ENCODE measurements at places on chromosomes 12 and 14.

GRCh38 chr12:54419088-54419887 is at the start of gene ITGA5:
Gene ITGA5 (minus strand): TSS chr12:54419266. CDS start chr12:54419198, 68 bp downstream.
- peak; percentile 77 for DNase-seq

DNA sequence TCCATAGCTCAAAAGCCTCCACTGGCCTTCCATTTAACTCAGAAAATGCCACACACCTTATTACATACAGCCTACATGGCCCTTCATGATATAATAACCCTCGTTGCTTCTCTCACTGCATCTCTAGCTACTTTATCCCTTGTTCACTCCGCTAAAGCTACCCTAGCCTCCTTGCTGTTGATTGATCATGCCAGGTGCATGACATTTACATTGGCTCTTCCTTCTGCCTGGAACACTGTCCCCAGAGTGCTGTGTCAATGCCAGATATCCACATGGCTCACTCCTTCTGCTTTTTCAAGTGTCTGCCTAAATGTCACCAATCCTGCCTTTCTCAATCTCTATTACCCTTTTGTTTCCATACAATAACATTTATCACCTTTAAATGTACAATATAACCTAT is 58.3 kb downstream of the CAND1 start:
- no peak for DNase-seq

DNA sequence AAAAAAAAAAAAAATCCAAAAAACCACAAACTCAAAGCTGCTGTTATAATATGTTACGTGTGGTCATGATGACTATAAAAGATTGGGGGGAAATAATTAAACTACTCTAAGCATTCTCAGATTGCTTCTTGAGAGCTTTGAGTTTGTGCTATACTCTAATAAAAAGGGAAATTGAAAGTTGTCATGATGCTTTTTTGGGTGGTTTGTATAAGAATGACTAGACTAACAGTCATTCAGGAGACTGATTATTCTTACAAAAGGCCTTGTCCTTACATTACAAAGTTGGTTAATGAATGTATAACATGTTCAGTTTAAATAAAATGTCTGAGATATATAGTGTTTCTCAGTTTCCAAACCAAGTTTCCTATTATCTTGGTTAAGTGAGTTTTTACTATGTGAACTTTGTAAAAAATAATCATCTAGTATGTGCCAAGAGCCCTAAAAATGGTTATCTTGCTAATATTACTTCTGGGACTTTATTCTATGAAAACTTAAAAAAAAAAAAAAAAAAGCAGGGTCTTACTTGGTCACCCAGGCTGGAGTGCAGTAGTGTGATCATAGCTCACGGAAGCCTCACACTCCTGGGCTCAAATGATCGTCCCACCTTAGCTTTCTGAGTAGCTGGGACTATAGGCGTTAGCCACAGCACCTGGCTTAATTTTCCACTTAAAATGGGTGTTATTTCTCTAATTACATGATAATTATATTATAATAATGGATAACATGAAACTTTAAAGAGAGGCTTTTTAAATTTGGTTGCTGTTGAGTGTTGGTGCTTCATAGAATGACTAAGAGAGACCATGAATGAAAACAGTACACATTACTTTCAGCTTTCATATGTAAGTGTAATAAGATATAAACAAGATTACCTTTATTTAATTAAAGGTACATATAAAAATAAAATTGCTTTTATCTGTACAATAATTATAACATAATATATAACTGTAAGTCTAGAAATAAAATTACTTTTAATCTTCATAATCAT is 459.6 kb upstream of the RGS6 start:
- no peak for DNase-seq

DNA sequence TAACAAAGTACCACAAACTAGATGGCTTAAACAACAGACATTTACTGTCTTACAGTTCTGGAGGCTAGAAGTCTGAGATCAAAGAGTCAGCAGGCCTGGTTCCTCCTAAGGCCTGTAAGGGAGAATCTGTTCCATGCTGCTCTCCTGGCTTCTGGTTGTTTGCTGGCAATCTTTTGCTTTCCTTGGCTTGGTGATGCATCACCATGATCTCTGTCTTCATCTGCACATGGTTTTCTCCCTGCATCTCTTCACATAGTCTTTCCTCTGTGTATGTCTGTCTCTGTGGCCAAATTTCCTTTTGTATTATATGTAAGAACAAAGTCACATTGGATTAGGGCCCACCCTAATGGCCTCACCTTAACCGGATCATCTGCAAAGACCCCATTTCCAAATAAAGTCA is 168.5 kb downstream of the CAPZA3 start:
- no peak for DNase-seq

GRCh38 chr14:50528000-50528399 is 4.4 kb downstream of the MAP4K5 start:
- no peak for DNase-seq

GRCh38 chr12:71955970-71956369 is 17.3 kb downstream of the TPH2 start:
- no peak for DNase-seq

GRCh38 chr14:39229601-39230110 is 4.1 kb upstream of the MIA2 start:
- no peak for DNase-seq

DNA sequence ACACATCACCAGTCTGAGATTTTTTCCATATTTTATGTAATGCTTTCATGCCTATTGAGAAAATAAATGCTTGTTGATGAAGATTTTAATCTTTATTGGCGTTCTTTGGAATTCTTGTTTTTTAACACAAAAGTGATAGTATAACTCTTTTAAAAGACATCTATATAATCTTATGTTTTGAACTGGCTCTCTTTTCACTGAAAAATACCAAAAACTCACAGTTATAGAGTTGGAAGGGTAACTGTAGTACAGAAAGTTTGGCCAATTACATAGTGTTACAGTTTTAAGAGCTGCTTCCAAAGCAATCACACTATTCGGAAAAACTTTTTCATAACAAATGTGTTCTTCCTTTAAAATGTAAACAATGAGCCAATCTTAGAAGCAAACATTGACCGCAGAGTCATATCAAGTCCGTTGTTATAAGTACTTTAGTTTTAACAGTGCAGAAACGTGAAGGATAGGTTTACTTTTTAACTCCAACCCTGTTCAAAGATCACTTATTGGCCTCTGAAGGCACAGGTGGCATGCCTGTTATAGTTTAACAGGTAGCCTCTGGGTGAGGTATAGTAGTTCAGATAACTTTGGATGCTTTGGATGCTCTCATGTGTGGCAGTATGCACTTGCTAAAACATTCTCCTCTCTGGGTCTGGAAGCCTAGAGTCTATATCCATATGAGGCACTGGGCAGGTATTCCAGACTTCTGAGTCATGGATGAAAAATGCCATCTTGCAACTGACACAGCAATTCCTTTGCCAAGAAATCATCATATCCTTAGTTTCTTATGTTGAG is 12.1 kb upstream of the NTN4 start:
- no peak for DNase-seq

DNA sequence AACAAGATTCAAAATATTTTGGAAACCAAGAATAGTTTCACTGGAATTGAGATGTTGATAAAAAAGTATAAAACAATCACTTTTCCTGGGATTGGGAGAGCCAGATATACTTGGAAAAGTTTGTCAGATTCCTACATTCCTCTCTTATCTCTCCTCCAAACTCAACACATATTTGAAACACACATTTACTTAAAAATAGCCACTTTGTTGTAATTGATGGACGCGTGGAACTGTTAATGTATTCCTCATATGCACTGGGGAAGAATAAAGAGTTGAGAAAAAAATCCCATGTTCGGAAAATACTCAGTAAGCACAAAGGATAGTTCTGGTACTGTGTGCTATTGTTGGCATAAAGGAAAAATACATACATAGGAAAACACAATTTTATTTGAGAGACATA is 195.6 kb upstream of the FLRT2 start:
- no peak for DNase-seq

DNA sequence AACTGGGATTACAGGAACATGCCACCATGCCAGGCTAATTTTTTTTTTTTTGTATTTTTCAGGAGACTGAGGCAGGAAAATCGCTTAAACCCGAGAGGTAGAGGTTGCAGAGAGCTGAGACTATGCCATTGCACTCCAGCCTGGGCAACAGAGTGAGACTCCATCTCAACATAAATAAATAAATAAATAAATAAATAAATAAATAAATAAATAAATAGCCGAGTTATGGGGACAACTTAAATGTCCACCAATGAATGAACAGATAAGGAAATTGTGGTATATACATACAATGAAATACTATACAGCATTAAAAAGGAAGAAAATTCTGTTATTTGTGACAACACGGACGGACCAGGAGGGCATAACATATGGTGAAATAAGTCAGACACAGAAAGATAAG is 325.7 kb downstream of the NELL2 start:
- no peak for DNase-seq

DNA sequence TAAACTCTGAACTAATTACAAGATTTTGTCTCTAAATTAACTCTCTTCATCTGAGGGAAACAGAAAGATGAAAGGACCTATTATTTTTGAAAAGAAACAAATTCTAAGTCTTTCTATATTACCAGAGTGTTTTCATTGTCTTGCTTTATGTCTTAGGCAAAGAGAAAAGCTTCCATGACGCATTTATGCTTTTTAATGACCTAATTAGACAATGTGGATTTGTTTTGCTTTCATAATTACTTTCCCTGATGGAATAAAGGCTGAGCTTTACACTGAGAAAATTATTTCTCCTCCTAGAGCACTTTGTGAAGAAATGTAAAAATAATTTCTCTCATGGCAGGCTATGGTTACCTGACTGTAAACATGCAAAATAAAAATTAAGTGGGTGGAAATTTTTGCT is 138.0 kb upstream of the SLCO1C1 start:
- DNase-seq: no peak

DNA sequence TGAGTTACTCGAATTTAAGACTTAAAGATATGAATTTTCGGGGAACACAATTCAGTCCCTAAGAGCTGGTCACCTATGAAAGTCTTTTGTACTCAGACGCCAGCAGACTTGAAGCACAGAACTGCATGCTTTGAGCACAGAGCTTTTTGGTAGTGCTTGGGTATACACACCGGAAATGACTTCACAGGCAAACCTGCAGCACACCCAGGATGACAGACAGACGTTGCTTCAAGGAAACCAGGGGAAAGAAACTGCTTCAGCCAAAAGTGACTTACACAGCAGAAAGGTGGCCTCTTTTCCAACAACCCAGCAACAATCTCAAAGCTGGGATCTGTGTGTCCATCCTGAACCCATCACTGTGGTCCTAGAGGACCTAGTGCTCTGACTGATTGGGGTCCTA is 975.1 kb downstream of the AACS start:
- DNase-seq: no peak

DNA sequence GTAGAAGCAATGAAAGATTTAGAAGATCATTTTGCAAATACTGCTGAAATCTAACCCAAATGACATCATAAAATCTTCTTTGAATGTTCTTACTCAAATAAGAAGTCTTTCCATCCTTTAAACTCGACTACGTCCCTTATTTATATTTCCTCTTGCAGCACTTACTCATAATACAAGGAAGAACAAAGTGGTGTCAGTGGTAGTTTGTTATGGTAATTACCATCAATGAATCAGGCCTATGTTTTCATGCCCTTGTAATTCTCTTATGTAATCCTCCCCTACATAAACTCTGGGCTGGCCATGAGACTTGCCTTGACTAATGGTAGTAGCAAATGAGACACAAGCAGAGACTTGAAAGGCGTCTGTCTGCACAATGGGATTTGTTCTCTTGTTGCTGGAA is 17.0 kb downstream of the EEA1 start:
- peak; percentile 10 for DNase-seq

DNA sequence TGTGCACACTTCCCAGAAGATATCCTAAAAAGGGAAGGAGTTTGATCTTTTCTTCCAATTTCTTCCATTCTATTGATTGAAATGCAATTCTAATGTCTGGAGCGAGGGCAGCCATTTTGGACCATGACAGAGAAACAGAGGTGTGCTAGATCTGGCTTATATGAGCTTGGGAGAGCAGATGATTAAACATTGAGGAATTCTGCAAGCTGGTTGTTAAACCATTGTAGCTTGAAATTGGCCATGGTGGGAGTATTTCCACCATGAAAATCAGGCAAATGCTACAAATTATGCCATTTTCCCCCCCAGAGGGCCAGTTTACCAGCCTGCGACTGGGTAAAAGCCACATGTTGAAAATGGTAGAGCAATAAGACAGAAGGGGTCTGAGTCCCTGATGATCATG is 155.0 kb downstream of the PAWR start:
- no peak for DNase-seq

DNA sequence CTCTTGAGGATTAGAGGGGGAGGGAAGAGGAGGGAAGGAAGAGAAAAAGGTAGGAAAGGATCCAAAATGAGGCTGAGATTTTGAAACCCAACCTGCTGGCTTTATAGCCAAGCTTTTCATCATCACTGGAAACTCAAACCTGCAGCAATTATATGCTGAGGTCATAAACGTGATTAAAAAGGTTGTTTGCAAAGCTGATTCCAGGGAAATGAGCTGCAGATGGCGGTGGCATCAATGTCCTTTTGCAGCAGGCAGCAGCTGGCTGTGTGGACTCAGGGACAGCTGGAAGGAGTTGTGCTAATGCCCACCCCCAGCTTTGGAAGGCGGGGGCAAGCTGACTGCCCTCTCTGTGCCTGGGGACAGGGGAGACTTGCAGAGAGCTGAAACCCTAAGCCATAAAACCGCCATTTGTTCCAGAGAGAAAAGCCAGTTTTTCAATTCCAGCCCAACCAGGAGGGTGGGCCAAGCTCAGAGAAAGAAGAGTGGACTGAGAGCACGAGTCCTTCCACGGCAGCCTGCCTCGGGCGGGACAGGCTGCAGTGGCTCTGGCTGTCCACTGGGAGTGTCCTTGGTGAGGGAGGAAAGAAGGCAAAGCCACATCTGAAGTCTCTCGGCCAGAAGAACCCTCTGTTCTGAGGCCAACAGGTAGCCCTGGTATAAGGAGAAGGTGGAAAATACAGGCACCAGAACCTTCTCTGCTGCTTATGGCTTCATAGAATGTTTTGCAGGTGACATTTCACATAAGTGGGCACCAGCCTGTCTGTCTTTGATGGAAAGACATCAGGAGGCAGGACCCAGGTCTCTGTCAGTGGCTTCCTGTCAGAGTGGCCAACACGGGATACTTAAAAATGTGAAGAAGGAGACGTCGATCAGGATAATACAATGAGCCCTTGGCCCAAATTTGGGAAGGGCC is 90.7 kb downstream of the SINHCAF start:
- no peak for DNase-seq

GRCh38 chr14:34138175-34138574 is 187.3 kb upstream of the EGLN3 start:
- no peak for DNase-seq

DNA sequence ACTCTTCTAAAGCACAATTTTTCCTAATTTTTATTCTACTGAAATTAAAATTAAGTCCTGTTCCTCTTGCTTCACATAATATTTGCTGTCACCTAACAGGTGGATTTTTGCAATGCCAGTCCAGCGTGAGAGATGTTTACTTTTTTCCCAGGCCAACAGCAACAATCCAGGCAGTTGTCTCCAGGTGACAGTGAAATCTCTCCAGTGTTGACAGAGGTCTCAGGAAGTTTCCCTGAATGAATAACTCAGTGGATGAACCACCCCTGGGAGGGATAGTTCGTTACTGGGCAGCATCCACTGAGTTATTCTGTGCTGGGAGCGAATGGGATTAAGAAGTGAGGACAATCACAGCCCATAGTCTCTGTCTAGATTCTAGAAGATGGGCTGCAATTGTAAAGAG is 7.1 kb upstream of the NT5DC3 start:
- no peak for DNase-seq

Measured in HL-60 (cell line).